ENCODE measurements at places on chromosomes 2 and 18.

DNA sequence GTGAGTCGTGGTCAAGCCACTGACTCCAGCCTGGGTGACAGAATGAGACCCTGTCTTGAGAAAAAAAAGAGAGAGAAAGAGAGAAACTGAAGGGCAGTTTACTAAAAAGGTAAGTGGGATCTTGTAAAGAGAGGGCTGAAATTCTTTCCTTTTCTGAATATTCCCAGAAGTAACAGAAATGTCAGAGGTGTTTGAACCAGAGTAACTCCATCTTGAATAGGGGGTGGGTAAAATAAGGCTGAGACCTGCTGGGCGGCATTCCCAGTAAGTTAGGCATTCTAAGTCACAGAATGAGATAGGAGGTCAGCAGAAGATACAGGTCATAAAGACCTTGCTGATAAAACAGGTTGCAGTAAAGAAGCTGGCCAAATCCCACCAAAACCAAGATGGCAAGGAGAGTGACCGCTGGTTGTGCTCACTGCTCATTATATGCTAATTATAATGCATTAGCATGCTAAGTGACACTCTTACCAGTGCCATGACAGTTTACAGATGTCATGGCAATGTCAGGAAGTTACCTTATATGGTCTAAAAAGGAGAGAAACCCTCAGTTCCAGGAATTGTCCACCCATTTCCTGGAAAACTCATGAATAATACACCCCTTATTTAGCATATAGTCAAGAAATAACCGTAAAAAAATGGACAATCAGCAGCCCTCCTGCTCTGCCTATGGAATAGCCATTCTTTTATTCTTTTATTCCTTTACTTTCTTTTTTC is 1334.3 kb upstream of the ZEB2 start:
- no peak for DNase-seq

DNA sequence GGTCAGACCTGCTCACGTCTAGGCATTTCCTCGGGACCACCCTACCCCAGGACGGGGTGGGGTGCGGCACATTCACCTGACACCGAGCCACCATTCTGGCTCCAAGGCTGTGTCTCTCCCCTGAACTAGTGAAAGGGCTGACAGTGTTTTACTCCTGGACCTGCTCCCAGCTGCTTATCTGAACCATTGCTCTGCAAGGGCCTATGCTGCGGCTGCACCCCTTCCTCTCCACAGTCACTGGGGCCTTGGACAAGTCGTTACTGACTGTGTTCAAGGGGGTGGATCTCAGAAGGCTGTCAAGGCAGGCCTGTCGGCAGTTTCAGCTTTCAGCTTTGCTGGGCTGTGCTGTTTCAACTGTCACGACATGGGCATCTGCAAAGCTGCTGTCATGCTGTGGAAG is 11.7 kb downstream of the CREG2 start:
- no peak for DNase-seq

DNA sequence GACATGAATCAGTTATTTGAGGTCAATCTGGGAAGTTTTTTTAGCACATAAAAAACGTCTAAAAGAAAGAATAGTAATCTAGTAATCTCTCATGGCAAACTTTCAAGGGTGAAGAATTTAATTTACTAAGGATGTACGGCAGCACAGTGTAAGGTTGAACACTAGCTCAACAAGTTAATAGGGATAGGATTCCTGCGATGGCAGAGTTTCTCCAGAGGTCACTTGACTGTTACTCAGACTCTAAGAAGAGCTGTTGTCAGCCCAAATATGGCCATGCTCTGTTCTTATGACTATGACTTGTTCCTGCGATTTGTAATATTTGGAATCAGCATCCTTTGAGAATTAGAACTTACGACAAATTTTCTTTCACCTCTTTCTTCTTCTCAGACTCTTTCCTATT is 553.3 kb upstream of the TNP1 start:
- no peak for DNase-seq

- DNase-seq, result no peak
Measured at GRCh38 chr2:97675430-97676113, 6.1 kb downstream of the C2orf92 start.

- no peak for DNase-seq
Measured at GRCh38 chr2:88765154-88765888, 73.8 kb downstream of the RPIA start.
